ENCODE measurements at places on chromosomes 2 and 18.

DNA sequence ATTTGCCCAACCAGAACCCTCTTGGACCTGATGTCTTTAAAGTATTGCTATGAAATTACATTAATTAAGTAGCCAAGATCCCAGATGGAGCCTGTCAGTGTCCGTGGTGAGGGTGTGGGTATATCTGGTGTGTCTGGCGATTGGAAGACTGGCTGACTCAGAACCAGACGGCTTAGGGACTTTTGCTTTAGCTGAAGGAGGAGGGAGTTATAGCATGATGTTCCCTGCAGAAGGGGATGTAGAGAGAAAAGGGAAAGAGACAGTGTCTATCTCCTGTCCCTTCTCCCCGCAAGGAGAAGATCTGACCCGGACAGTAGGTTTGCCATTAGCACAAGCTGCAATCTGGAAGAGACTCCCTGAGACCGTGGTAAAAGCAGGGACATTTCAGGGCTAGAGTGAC lies 60.6 kb downstream of the POU3F3 start:
- no peak for DNase-seq

DNA sequence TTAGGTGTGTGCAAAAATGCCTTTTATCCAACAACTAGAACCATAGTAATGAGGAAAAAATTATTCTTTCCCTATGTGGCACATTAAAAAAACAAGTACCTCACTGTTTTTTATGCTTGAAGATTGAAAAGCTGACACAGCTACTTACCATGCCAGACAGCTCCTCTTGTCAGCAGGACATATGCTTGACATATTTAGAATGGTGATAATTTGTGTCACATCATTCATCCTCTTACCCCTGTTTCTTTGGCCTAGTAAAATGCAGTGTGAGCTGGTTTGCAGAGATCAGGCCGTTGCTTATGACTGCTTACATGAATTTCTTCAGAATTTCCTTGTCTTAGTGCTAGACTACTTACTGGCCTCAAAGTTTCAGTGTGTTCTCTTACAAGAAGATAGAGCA lies 869.9 kb downstream of the LRP1B start:
- DNase-seq: no peak

- no peak for DNase-seq
Observed at GRCh38 chr2:100395532-100396350, 21.7 kb downstream of the CHST10 start.

- no peak for DNase-seq
Observed at GRCh38 chr2:85421260-85422071, 3.0 kb downstream of the SH2D6 start.

DNA sequence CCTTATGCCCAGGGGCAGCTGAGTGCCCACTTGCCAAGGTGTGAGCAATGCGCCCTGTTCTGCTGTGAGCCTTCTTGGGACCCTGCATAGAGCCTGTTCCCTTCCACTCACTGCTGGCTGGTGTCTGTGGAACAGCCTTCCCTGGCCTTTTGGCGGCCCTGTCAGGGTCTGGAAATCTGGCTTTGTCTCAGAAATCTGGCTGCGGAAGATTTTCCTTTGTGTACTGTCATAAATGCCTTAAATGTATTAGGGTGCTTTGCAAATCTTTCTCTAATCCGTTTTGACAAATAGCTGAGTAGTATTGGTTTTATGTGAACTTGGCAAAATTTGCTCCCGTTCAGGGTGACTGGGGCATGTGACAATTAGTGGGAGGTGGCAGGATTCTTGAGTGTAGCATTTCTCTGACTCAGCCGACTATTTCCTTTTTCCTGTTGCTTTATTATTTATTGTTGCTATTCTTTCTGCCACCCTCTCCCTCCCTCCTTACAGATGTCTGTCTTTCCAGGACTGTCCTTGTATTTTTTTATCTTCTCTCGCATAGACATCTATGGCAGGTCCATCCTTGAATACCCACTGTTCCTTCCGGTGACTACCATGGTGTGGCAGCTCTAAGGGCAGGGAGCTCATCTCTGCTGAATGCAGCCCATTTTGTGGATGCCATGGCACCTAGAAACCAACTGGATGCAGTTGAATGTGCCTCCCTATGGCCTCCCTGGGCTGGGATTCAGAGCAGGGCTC lies 41.8 kb downstream of the LDLRAD4 start:
- DNase-seq: no peak

GRCh38 chr2:181891966-181892798 lies 652 bp downstream of the ITPRID2 start:
- peak; percentile 22 for DNase-seq

GRCh38 chr2:28644760-28645159 lies 106.9 kb upstream of the PPP1CB start:
- DNase-seq: no peak

DNA sequence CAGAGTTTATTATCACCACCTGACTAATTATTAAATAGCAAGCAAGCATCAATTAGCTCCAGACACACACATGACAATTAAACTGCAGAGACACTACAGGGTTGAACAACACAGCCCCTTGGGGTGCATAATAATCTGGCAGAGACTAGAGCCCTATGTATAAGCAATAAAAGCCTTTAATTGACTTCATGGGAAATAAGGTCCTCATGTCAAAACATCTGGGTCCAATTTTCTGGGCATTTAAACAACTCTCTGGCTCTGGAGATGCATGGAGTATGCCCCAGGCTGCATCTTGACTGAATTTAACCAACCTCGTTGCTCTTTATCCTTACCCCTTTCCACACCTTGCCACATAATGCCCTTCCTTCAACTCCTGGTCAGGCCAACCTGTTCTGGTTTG lies 270.7 kb upstream of the THUMPD2 start:
- no peak for DNase-seq

DNA sequence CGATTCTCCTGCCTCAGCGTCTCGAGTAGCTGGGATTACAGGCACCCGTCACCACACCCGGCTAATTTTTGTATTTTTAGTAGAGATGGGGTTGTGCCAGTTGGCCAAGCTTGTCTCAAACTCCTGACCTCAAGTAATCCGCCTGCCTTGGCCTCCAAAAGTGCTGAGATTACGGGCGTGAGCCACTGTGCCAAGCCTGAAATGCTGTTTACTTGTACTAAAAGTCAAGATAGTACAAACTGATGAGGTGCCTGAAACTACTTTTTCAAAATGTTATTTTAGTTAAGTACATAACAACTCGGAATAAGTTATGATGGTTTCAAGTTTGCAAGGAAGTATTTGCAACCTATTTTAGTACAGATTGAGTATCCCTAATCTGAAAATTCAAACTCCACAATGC lies 85.7 kb downstream of the CEP192 start:
- DNase-seq: no peak

DNA sequence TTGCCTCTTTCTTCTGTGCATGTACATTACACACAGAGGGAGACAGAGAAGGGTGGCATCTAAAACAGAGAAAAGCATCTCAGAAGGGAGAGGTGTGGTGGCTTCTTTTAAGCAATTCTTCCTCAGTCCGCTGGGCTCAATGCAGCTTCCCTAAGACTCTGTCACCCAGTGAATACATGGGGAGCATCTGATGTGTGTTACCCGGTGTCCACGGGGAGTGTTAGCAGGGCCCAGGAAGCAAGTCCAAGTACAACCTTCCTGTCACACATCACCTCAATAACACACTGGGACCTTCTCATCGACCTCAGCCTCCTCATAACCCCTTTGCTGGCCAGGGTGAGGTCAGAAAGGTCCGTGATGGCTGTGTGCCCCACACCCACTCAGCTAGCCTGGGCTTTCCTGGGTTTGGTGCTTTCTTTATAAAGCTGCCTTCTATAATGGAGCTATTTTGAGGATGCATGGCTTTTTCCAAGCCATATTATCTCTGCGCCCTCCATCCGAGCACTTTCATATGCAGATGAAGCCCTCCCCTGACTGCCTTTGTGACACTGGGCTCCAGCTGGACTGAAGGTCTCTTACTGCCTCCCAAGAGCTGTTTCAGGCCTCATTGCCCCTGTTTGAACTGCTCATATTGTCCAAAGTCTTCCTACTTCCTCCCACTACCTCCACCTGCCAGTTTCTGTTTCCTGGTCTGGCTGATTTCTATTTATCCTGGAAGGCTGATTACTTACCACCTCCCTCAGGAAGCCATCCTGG lies 21.4 kb downstream of the TNFRSF11A start:
- DNase-seq: no peak

- no peak for DNase-seq
Observed at GRCh38 chr2:216646116-216646515, 12.9 kb downstream of the IGFBP2 start.

GRCh38 chr2:158009399-158009798 lies 92.3 kb upstream of the UPP2 start:
- no peak for DNase-seq

DNA sequence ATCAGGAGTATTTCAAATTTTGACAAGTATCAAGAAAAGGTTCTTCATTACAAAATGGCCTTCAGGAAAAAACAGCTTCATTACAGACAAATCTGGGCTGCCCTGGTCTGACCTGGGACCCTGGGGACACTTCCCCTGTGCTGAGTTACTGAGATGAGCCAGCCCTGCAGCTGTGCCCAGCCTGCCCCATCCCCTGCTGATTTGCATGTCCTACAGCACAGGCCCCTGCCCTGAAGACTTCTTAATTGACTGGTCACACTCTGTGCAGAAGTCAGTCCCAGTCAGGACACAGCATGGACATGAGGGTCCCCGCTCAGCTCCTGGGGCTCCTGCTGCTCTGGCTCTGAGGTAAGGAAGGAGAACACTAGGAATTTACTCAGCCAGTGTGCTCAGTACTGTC lies 235.1 kb downstream of the ANKRD36B start:
- DNase-seq: no peak

DNA sequence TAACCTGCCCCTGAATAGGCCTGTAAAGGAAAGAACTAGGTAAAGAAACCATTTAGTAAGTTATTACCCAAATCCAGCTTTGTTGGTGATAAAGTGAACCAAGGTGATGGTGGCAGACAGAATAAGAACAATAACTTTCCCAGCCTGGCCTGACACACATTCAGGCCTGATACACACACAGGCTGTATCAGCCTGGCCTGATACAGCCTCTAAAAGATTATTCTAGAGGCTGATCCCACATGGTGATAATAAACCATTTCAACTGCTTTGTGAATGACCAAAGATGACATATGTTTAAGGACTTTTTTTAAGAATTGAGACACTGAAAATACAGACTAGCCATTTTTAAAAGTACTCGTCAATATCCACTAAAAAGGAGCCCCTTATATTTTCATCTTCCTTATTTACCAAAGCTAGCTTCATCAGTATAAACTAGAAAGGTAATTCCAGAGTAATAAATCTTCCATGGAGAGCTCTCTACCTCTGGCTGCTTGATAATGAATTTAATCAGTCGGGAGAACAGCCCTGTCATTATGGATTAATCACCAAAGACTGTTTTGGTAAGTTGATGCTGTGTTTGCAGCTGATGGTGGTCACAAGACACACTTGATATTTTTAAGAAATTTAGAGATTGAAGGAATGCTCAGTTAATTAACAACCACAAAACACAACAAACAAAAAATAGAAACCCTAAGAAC lies 77.2 kb downstream of the SLC8A1 start:
- no peak for DNase-seq

DNA sequence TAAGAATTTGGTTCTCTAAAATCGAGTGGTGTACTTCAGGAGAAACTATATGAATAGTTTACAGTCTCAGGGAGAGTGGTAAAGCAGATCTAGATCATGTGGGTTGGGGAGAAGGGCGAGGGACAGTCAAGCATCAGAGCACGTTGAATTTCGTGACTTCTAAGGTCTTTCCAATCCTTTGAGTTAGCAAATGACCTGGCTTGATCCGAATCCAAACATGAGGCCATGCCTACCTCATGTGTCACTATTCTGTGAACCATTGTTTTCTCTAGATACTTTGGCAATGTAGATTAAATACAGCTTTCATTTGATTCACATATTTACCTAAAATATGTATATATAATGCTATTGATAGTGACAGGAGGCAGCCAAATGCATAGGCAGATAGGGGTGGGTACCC lies 674.9 kb downstream of the NYAP2 start:
- DNase-seq: no peak

DNA sequence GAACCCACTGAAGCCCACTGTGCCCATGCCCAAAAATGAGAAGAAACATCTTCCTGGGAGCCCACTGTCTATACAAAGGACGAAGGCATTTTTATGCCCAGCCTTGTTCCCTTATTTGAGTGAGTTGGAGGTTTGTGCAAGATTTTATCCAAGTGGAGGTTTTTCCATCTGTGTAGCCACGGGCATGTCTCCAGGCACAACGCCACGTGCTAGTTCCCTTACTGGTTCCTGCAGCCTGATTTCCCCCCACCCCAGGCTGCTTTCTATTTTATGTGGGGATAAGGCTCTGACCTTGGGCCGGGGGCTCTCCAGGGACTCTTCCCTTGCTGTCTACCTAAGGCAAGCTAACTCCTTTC lies 22.2 kb upstream of the TXNL4A start:
- no peak for DNase-seq

DNA sequence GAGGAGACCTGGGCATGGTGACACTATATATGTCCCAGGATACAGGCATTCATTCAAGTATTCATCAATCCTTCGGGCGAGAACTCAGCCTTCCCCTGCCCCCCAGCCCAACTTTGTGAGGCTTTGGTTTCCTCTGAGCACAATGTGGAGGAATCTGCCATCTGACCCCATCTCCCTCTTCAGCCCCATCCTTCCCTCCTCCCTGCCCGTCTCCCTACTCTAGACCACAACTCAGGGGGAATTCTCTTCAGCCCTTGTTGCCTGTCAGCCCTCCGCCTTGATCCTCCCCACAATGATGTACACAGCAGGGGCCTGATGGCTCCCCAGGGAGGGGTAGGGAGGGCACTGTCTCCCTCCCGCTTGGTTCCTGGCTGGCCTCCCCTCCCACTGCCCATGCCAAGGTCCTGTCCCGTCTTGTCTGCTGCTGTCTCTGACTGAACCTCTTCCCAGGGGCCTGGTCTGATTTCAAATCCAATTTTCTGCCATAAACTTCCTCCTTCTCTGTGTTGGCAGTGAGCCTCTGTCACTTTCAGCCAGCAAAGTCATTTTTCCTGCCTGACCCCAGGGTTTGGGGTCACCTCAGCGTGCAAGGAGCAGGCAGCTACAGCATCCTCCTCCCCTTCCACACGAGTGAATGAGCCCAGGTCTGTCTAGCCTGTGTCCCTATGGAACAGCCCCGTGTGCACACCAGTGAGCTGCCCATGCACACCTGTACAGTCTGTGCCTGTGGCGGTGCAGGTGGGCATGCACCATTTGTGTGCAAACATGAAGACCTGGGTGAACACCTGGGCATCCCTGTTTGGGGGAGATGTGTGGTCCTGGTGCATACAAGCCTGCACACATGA lies 197.3 kb downstream of the CELF4 start:
- no peak for DNase-seq

DNA sequence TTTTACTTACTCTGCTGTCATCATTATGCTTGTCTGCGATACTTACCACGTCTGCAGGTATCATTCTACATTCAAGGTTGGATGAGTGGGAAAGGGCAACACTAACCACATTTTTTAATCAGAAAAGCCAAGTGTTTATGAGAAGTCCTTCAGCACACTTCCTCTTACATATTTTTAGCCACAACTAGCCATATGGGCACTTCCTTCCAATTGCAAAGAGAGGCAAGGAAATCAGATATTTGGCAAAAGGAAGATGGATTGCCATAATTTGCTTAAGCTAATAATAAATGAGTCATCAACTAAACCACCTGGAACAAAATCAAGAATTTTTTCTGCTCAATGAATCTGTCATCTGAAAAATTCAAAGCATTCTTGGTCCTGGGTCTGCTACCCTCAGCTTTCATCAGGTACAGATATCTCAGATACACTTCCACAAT lies 16.7 kb upstream of the MRO start:
- DNase-seq: no peak

Measured in stimulated activated CD8-positive, alpha-beta memory T cell treated with anti-CD3 and anti-CD28 coated beads, Interleukin-15, amount 100 ng/mL, for 24 hours (primary cell).